ENCODE measurements at places on chromosomes 12 and 14.

DNA sequence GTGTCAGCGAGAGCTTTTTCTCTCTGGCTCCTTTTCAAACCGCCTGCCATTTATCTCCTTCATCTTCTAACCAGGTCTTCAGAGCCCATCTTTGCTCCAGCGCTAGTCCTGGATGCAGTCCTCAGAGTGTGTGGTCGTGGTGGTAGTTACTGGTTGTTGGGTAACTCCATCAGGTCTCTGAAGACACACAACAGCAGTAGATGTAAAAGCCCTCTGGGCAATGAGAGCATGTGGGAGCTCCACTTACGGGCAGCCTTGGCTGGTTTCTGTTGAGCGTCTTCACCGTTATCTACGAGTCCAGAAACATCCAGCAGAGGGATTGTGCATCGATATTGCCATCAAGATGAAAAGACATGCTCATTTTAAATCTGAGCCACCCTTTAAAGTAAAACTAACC, 61.2 kb downstream of the FBXL14 start:
- DNase-seq, result no peak

- no peak for DNase-seq
These were observed 527.0 kb upstream of the ATP2B1 start for GRCh38 chr12:90235642-90236041.

- DNase-seq, result no peak
These were observed 30.6 kb downstream of the NRDE2 start for GRCh38 chr14:90301122-90301521.

GRCh38 chr12:113261847-113262470, 40.7 kb downstream of the TPCN1 start:
- DNase-seq, result no peak

DNA sequence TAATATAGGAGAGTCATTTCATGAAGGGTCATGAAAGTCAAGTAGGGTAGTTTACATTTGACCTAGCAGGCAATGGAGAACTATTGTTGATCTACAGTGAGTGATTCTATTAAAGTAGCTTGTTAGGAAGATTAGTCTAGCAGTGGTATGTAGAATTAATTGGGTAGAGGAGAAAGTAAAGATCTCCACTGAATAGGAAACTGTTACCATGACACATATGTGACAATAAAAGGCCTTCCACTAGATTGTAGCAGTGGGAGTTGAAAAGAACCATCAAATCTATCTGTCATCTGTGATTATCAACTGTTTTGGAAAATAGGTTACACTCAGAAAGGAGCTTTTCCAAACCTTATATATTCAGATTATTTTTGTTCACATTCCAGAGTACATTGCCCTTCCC, 92.3 kb downstream of the SOX5 start:
- no peak for DNase-seq

- peak; percentile 54 for DNase-seq
These were observed 10.2 kb upstream of the GOLGA5 start for GRCh38 chr14:92783813-92784431.

- no peak for DNase-seq
These were observed 640 bp upstream of the G2E3 start for GRCh38 chr14:30558362-30558674.

DNA sequence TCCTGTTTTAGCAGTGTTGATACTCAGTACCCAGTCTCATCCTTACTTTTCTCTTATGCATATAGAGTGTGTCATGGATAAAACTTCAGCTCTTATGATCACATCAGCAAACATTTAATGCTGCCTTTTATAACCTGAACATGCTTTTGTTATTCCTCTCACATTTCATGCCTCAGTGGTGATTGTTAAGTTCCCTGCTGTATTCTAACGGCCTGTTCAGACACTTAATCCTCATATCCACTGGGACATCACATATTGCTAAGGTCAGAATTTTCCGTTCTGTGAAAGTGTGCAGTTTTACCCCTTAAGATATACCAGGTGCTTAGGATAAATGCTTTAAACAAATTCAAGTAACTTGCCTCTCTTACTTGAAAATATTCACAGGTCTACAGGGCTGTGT, 268.7 kb upstream of the SEL1L start:
- DNase-seq, result no peak

DNA sequence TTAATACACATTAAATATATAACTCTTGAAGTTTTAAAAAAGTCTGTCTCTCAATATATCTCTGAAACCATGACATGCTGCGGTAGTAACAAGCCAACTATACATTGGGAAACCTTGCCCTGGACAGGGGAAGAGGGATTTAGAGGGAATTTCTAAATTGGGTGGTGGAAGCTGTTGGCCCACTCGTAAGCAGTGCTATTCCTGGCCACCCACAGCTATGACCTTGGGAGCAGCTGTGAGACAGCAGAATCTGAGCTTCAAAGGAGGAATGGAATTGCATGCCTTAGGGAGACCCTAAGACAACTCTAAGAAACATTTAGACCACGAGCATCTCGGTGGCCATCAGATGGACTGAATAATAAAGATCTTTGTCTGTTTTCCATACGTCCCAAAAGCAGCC, 15.8 kb upstream of the GCH1 start:
- no peak for DNase-seq

DNA sequence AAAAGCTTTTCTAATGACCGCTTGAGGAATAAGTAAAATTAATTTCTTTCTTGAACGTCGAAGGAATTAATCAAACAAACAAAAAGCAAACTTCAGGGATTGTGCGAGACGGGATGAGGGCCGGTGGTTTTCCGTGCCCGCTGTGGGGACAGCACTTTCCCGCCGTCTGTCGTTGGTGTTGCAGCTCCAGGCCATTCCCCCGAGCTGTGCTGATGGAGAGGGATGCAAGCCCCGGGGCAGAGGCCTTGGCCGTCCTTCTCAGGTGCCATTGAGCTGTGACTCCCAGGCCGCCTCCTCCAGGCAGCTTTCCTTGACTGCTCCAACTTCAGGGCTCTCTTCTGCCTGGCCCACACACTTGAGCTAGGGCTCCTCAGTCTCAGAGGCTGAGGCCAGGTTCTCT, 109.0 kb upstream of the C14orf180 start:
- no peak for DNase-seq

DNA sequence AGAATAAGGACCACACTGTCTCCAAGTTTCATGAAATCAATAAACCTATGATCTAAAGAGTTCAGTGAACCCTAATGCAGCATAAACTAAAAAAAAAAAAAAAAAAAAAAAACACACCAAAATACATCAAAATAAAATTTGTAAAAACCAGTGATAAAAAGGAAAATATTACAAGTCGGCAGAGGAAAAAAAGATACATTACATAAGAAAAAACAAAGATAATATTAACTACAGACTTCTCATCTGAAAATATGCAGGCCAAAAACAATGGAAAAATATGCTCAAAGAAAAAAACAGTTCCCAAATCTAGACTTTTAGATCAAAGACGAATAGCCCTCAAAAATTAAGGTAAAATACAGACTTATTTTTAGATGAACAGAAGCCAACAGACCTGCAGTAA, 27.6 kb downstream of the MED13L start:
- no peak for DNase-seq

DNA sequence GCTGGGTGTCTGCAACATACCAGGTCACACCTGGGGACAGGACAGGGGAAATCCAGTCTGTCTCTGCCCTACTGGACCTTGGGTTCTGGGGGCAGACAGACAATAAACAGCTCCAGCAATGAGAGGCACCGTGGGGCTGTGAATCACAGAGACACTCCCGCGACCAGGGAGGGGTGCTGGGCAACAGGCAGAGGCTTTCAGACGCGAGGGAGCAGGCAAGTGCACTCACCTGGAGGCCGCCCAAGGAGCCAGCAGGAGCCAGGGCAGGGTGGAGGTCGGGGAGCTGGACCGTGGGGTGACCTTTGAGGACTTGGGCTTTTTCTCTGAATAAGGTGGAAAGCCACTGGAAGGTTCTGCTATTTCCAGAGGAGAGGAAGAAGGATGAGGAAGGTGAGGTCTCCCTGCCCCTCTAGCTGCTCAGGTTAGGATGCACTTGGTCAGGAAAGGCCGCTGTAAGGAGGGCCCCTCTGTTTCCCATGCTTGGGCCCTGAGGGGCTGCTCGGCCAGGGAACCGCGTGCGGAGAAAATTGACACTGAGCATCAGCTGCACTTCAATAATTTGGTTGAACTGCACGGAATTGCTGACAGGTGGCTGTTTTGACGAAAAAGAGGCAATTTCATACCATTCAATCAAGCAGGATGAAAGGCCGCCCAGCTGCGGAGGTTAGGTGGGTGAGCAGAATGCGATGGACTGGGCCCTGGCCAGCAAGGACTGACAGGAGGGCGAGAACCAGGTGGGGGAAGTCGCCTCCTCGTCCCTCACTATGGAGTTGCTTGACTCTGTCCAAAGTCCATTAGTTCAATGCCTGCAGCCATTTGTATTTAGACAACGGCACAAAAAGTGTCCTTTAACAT, 42.2 kb downstream of the JAG2 start:
- DNase-seq, result no peak

DNA sequence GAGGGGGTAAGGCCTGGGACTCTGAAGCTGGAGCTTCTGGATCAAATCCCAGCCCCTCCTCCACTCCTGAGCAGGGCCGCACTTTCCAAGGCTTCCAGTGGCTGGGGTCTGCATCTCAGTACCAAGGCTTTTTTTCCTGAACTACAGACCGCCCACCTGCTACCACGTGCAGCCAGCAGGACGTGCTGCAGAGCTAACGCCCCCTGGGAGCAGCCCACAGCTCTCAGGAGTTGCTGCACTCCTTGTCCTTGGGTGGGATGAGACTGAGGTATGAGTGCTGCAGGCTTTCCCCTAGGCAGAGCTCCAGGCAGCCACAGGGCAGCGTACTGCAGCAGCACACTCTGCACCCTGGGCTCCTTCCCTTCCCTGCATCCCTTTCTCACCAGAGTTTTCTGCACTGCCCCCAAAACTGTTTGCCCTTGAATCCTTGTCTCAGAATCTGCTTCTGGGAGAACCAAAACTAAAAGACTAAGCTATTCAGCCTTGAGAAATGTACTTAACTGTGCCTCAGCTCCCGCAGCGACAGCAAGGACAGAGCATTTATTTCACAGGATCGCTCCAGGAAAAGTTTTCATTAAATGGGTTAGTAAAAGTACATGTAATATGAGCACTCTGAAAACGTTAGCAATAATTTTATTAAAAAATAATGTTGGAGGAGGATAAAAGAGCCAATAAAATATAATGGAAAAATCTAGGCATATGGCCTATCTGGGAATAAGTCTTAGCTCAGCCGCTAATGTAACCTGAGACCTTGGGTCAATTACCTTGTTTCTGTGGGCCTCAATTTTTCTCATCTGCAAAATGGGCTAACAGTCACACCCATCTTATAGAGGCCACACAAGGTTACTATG, 25.5 kb downstream of the RBM19 start:
- DNase-seq, result no peak

GRCh38 chr14:32374155-32374554, 45.1 kb downstream of the AKAP6 start:
- DNase-seq, result no peak

DNA sequence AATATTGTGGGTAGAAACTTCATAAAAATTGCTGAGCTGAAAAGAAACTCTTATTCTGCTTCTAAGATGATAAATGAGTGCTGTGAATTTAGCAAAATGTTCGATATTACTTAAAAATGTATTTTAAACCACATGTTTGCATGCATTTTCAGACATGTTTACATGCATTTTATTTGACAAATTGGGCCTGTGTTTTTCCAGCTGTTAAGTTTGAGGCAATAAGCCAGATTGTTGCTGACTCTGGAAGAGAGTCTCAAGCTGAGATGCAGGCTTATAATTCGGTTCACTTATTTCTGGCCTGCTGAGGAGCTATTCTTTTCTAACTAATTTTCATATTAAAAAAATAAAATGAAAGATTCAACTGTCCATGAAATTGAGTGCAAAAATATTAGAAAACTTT, 110.1 kb downstream of the SYNE2 start:
- DNase-seq, result no peak

DNA sequence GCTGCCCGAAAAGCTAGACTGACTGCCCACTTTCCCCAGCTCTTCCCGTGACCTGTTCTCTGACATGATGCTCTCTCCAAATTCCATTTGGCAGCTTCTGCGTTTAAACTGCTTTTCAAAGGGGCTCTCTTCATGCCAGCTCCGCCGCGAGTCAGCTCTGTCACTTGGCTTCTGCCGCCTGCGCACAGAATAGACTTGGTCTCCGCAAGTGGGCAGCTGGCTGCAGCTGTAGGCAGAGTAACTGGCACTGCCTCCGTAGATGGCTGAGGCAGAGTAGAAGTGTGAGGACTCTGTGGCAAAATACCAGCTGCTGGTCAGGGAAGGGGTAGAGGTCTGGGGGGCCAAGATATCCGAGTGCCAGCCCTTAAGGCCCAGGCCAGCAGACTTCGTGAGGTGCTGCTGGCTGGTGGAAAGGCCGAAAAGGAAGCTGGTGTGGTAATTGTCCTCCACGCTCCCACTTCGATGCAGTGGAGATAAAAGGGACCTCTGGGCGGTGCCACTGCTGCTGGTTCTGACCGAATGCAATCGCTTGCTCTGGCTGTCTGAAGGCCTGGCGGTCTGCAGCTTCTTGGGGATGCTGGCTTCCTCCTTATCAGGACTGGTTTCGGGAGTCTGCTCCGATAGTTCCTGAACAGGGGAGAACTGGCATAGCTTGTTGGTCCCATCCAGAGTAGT, 85.7 kb downstream of the DUSP16 start:
- no peak for DNase-seq

- peak; percentile 62 for DNase-seq
These were observed 943 bp downstream of the TESPA1 start for GRCh38 chr12:54983536-54984101.

DNA sequence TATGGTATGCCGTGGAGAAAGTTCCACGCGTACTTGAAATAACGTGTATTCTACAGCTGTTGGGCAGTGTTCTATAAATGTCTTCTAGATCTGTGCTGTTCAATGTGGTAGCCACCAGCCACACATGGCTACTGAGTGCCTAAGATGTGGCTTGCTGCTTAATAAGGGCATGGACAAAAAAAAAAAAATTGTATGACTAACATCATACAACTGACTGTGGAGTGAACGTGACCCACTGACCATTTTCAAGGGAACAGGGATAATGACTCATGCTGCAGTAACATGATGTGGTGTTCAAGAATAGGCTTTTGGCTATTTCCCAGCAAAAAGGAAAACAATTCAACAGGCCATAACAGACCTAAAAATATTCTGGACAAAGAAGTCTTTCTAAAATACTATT, 13.0 kb downstream of the ATG14 start:
- DNase-seq, result no peak

DNA sequence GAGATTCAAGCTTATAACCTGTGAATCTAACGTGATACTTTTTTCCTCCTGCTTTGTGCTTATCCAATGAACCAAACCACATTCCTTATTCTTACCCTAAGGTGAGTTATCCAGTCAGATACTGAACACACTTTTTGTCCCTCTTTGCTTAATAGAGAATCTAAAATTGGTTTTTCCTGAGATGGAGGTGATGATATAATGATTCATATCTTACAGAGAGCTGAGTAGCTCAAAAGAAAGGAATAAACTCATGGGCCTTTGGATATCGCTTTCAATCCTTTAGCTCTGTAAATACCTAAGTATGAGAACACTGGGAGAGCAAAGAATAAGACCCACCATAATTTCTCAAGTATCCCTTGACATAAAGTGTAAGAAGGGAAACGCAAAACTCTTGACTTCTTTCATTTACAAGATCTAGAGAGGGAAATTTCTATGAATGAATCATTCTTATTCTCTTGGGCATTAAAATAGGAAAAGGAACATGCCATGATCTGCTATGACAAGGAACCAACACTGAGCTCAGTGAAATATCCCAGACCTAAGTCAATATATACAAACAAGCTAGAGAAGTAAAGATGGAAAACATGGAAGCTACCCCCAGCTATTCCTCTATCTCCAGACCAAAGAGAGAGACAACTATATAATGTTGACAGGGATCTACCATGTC, 81.8 kb upstream of the STAC3 start:
- DNase-seq, result no peak

- peak; percentile 56 for DNase-seq
These were observed 80.3 kb upstream of the GNG2 start for GRCh38 chr14:51780006-51780692.
